ENCODE measurements at places on chromosomes 6 and 20. TPM values are rescaled to one million over a fixed set of nuclear protein-coding genes. Genes with fewer than 3 reads are reported as not detected.

NOTCH4 gene
- 35.2 TPM for total RNA-seq

FKBP5 gene
- total RNA-seq, result 25.1 TPM

RAB44 gene
- 0.29 TPM for total RNA-seq

- DNase-seq, result peak; percentile 65
Measured at GRCh38 chr20:731891-732560, 36.3 kb downstream of the SLC52A3 start.

- DNase-seq, result no peak
Measured at GRCh38 chr6:105209950-105210706, 30.3 kb upstream of the POPDC3 start.

GRCh38 chr20:51237791-51238190 lies 214.9 kb upstream of the KCNG1 start:
- DNase-seq, result no peak

- peak; percentile 83 for DNase-seq
Measured at GRCh38 chr6:32086661-32087573, 22.2 kb downstream of the TNXB start.

DNA sequence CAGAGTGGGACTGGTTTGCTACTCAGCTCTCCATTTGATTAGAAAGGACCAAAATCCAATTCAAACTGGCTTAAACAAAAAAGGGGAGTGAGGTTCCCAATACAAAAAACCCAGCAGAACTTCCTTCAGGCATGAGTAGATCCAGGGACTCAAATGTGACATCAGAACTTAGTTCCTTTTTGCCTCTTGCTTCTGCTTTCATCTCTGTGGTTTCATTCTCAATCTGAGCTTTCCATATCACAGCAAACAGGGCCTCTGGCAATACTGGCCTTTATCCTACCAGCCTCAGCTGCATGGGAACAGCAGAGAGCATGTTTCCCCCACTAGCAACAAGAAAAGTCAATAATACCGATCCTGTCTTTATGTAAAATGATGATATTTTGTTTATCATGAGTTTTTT lies 28.6 kb upstream of the PRELID3B start:
- DNase-seq, result no peak

- DNase-seq, result no peak
Measured at GRCh38 chr6:133973109-133973971, 20.3 kb downstream of the TBPL1 start.

- DNase-seq, result no peak
Measured at GRCh38 chr6:121356575-121356974, 22.3 kb upstream of the TBC1D32 start.

DNA sequence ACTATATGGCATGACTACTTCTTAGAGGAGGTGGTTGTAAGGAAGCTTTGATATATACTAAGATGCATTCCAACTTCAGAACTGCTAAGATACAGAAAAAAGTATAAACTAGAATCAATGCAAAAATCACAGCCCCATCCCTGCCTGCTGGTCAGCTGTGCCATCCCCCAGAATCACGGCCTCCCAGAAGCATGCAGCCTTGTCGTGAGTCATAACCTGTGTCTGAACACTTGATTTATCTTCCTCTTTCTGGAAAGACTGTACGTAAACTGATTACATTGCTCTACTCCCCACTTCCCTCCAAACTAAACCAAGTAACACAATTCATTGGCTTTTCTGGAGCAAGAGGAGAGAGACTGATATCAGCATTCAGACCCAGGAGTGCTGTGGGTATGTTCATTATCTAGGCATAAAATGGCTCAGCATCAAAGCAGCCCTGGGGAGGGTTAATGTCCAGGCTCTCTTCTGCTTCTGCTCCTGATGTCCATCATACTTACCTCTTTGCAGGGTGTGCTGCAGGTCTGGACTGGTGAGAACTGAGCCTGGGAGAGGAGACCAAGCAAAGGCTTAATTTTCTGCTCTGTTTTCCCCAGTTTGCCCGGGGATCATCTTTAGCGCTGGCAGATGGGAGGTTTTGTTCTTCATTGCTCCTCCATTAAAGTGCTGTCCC lies 18.4 kb downstream of the SCP2D1 start:
- no peak for DNase-seq

Measured in aorta (tissue), 5 donors.